ENCODE measurements at places on chromosomes 1 and 21. TPM values are rescaled to one million over a fixed set of nuclear protein-coding genes. Genes with fewer than 3 reads are reported as not detected.

CDC20 gene
- 163 TPM for total RNA-seq

GRCh38 chr1:119358636-119359035 is 9.9 kb upstream of the HAO2 start:
- no peak for DNase-seq

RNU1-3 gene
- total RNA-seq, result 1,278 TPM

- peak; percentile 78 for DNase-seq
Observed at GRCh38 chr1:147494998-147495580, 46.2 kb upstream of the BCL9 start.

Measured in activated T-cell treated with anti-CD3 and anti-CD28 coated beads, Interleukin-2, amount 50 U/mL, for 72 hours (primary cell).